ENCODE measurements at places on chromosomes 6 and 20.

- H3K27me3 ChIP-seq = no peaks in the 10 kb centered on the region
- DNase-seq = no peak
- H3K27ac ChIP-seq = no peak overlapping the region
- H3K4me3 ChIP-seq = no peak overlapping the region
These were observed 83.1 kb downstream of the CAP2 start for GRCh38 chr6:17476511-17476910.

GRCh38 chr6:163340201-163340887, 74.2 kb upstream of the QKI start:
- no peaks in the 10 kb centered on the region for H3K36me3 ChIP-seq
- no peak overlapping the region for H3K27ac ChIP-seq
- H3K4me3 ChIP-seq = no peak overlapping the region
- H3K4me1 ChIP-seq = no peaks in the 10 kb centered on the region

DNA sequence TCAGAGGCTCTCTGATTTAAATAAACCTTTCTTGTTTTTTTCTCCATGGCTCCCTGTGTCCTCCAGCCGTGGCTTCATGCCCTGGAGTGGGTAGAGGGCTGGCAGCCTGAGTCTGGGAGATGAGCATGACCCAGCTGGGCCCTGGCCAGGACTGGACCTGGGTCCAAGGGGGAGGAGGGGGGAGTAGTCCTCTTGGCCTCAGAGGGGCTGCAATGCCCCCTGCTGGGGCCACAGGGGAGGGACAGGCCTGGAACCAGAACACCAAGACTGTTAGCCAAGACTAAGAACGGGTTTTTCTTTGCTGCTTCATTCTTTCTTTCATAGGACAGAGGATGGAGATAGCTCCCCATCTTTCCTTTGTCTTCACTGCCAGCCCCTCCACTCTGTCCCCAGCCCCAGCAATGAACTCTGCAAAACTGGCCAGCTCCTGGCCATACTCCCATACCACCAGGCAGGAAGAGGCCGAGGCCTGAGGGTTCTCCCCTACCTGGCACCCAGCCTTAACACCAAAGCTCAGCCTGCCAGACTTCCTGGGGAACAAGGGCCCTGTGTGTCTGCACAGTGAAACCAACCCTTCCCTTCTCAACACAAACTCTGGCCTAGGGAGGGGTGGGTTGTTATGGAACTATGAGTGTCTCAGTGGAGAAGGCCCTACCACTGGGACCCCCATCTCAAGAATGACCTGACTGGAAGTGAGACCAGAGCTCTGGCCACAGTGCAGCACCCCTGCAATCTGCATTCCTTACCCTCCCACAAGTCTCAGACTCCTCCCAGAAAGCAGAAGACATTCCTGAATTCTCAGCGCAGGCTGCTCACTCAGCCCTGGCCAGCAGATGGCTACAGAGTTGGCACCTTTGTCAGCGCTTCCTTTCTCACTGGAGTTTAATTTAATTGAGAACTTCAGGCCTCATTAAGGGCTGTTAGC, 11.0 kb downstream of the SLC29A1 start:
- H3K27ac ChIP-seq = no peak overlapping the region
- no peak overlapping the region for H3K4me3 ChIP-seq
- DNase-seq = peak; percentile 88
- H3K4me1 ChIP-seq = no peaks in the 10 kb centered on the region
- H3K36me3 ChIP-seq = peaks cover 58% of the 10 kb centered on the region
- H3K27me3 ChIP-seq = no peaks in the 10 kb centered on the region

- no peaks in the 10 kb centered on the region for H3K36me3 ChIP-seq
- no peak overlapping the region for H3K4me3 ChIP-seq
- H3K27me3 ChIP-seq = no peaks in the 10 kb centered on the region
These were observed 223.9 kb downstream of the ERMARD start for GRCh38 chr6:169975286-169975685.

DNA sequence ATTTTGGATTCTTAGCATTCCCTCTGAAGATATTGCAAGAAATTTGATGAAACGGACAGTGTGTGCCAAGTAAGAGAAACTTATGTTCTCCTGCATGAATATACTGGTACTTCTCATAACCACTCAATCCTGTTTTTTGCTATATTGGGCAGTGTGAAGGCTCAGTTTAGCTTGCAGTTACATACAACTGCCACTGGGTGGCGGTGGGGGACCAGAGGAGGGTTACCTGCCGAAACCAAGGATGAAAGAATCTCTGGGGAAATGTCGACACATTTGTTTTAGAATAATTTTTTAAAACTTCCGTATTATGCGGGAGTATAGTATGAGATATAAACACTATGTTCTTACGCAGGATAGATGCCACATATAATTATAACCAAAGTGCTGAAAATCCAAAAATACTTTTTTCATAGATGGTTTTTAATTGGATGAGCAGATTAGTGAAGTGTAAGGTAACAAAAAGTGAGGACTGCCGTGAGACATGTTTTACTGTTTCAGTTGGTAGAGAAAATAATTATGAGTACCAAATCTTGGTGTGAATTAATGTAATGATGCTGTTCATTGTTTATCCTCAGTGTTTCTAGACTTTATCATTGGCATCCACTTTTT, 9.7 kb downstream of the TRMT11 start:
- peak; percentile 49 for DNase-seq
- no peaks in the 10 kb centered on the region for H3K4me1 ChIP-seq
- no peaks in the 10 kb centered on the region for H3K27me3 ChIP-seq
- H3K27ac ChIP-seq = no peak overlapping the region
- H3K4me3 ChIP-seq = no peak overlapping the region
- H3K36me3 ChIP-seq = peaks cover 33% of the 10 kb centered on the region

GRCh38 chr20:23625236-23625964, 12.4 kb downstream of the CST3 start:
- H3K4me3 ChIP-seq = no peak overlapping the region
- H3K36me3 ChIP-seq = no peaks in the 10 kb centered on the region
- H3K27me3 ChIP-seq = no peaks in the 10 kb centered on the region
- H3K4me1 ChIP-seq = no peaks in the 10 kb centered on the region

DNA sequence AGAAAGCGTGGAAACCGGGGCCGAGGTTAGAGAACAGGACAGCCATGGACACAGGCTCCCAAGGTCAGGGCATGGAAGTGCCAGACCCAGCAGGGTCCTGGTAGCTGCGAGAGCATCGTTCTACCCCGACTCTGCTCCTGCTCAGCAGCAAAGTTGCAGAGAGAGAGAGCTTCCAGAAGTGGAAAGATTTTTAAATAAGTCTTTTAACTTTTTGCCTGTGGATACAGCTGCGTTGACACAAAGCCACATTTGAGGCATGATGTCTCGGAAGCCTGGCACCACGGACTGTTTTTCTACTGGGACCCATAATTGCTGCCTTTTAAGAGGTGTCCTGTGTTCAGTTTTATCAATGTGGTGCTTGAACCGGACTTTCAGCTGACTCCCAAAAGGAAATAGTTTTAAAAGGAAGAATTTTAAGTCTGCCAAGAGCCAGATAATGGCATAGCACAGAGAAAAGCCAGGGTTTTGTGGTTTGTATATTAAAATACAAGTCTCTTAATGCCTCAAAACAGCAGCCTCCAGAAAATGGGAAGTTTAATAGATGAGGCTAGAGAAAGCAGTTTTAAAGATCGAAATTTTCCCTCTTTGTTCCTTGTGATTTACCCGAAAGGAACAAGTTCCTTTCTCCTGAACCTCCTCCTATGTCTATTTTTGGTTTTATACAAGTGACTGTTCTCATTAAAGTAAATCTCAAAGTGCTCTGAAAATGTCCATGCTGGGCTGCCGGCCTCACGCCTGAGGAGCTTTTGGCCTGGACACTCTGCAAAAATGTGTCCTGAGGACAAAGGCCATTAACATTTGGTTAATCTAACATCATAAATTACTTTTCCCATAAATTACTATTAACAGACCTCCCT, 91.5 kb downstream of the RIN2 start:
- no peaks in the 10 kb centered on the region for H3K36me3 ChIP-seq
- H3K4me1 ChIP-seq = peaks cover 4% of the 10 kb centered on the region
- no peak for DNase-seq
- H3K4me3 ChIP-seq = no peak overlapping the region
- H3K27me3 ChIP-seq = no peaks in the 10 kb centered on the region

DNA sequence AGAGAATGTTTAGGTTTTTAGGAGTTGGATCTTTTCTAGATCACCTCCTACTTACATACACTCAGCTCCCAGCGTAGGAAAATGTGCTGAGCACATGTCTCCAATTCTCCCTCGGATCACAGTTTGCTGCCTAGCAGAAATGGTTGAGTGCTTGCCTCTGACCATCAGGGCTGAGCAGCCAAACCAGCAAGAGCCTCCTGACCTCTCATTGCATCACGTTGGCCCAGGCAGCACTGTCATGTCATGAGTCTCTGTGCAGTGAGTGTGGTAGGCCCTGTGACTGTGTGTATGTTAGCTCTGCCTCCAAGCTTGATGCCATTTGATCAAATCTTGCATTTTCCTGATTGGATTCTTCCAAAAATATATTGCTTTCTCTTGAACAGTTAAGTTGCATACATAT, 112.0 kb downstream of the LRRC1 start:
- peaks cover 5% of the 10 kb centered on the region for H3K36me3 ChIP-seq
- H3K4me1 ChIP-seq = no peaks in the 10 kb centered on the region
- H3K27me3 ChIP-seq = no peaks in the 10 kb centered on the region

GRCh38 chr20:25296094-25297093, 48.5 kb downstream of the PYGB start:
- no peaks in the 10 kb centered on the region for H3K27me3 ChIP-seq
- no peak overlapping the region for H3K27ac ChIP-seq
- no peaks in the 10 kb centered on the region for H3K36me3 ChIP-seq
- no peak overlapping the region for H3K4me3 ChIP-seq
- no peaks in the 10 kb centered on the region for H3K4me1 ChIP-seq

- DNase-seq = no peak
- H3K27ac ChIP-seq = no peak overlapping the region
- no peaks in the 10 kb centered on the region for H3K4me1 ChIP-seq
- H3K27me3 ChIP-seq = no peaks in the 10 kb centered on the region
- H3K4me3 ChIP-seq = no peak overlapping the region
These were observed 62.1 kb upstream of the RBM24 start for GRCh38 chr6:17219098-17219497.

DNA sequence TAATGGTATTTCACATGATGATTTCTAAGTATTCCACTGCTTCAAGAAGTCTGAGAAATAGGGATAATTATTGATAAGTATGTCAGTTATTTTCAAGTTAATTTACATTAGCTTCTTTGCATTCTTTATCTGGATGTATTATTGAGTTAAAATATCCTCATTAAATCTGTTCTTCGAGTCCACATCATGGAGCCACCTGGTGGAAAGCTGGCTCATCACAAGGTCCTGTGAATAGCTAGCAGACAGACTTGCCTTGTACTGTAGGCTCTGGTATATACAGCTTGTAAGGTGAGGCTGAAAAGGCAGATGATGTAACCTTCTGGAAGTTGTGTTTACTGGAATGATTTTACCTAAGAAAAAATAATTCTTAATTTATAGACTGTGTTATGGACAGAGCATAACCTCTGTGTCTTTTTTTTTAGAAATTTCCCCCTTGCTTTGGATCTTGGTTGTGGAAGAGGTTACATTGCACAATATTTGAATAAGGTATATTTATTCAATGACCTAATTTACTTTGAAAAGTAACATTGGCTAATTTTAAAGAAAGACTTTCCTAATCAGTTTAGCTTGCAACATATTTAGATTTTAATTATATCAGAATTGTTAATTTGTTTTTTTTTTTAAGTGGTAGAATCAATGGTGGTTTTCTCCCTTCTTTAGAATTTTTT, 3.5 kb downstream of the NDUFAF5 start:
- H3K4me1 ChIP-seq = no peaks in the 10 kb centered on the region
- peaks cover 52% of the 10 kb centered on the region for H3K36me3 ChIP-seq
- H3K27me3 ChIP-seq = no peaks in the 10 kb centered on the region
- DNase-seq = peak; percentile 46

DNA sequence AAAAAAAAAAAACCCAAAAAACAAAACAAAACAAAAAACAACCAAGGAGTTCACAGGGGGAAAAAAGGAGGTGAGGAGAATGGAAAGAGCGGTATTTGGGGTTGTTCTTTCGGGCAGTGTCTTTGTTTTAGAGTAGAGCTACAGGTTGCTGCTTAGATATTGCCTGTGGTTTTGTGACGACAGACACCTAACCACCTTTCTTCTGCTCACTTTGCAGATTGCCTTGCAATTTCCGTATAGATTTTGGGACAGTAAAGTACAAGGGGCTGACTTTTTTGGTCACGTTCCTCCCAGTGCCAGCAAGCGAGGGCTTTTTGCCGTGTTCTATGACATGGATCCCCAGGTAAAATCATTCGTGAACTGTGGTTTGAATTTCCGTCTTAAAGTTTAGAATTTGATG, 50.9 kb downstream of the DEK start:
- no peak overlapping the region for H3K27ac ChIP-seq
- H3K36me3 ChIP-seq = peaks cover 32% of the 10 kb centered on the region
- H3K4me1 ChIP-seq = no peaks in the 10 kb centered on the region
- DNase-seq = no peak
- H3K27me3 ChIP-seq = no peaks in the 10 kb centered on the region

DNA sequence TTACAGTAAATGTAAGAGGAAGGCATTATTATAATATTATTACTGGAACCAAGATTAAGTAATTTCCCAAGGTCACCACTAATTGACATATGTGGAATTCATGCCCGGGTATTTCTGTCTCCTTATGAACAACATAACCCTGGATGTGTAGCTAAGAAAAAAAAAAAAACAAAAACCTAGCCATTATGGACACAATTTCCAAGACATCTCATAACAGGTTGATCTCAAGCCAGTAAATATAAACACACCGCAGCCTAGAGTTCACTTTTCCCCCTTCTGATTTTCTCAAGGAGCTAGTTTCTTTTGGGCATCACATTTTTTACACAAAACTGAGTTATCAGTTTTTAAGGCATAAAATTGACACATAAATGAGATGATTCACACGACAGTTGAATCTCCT, 306.5 kb upstream of the RSPO3 start:
- H3K4me1 ChIP-seq = no peaks in the 10 kb centered on the region
- no peak overlapping the region for H3K4me3 ChIP-seq
- H3K36me3 ChIP-seq = no peaks in the 10 kb centered on the region

DNA sequence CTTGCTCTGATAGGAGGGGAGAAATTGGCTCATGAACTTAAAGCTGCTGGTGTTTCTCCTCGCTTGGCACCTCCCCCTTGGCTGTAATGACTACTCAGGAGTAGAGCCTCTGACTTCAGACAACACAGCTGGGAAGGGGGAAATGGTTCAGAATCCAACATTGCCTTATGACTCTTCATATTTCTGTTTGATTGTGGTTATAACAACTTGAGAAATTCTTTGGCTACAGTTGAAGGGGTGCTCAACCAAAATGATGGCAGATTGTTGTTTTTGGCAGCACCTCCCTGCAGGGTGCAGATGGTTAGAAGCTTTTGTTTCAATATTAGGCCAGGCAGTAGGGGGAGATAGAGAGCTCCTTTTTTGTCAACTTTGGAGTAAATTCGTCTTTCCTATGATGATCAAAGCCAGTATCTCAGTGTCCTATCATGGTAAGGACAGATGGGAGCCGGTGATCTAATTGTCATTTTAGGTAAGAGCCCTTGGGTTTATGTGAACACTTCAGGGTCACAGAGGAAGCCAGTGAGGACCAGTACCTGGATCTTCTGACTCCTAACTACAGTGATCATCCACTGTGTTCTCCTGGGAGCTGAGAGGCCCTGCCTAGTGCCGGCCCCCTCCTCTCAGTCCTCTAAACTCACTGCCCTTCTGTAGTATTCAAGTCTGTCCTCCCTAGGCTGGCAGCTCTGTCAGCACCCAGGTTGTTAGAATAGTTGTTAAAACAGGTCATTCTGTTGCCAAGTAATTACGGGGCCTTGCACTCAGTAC, 39.9 kb downstream of the RPRD1B start:
- H3K27ac ChIP-seq = no peak overlapping the region
- peak; percentile 36 for DNase-seq
- H3K4me3 ChIP-seq = no peak overlapping the region
- H3K27me3 ChIP-seq = no peaks in the 10 kb centered on the region
- no peaks in the 10 kb centered on the region for H3K4me1 ChIP-seq

GRCh38 chr6:47734831-47735481, 36.6 kb downstream of the ADGRF4 start:
- peak overlapping the region; percentile 5 for H3K4me3 ChIP-seq
- DNase-seq = no peak
- peak overlapping the region; percentile 59 for H3K27ac ChIP-seq
- H3K27me3 ChIP-seq = no peaks in the 10 kb centered on the region

Measured in H9 (cell line).